ENCODE measurements at places on chromosomes 11 and 22.

DNA sequence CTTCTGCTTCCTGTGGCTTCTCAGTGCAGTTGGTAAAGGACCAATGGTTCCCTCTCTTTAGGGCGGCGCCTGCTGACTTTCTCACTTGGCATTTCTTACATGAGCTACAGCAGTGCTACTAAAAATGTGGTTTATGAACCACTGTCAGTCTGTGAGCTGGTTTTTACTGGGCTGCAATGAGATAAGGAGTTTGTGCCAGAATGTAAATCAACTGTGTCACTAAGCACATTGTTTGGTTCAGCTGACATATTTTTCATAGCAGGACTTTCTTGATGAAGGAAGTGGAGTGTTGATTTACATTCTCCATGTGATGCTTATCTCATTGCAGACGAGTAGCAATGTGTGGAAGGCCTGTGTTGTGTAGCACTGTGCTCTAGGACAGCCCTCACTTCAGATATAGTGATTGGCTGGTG lies 463.3 kb downstream of the SOX6 start:
- DNase-seq = no peak

DNA sequence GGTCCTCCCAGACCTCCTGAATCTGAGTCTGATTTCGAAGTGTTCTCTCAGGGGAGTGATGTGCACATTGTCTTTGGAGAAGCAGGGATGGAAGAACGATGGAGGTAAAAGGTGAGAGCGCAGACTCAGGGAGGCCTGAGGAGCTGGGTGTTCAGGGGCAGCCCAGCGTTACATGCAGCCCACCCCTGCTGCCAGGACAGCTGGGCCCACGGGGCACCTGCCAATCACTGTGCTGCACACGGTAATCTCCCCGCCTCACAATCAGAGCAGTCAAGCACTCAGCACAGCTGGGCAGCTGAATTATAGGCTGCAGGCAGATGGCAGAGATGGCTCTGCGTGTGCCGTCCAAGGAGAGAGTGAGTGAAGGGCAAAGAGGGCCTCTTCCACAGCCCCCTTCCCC lies 17.9 kb upstream of the HTR3A start:
- DNase-seq = no peak

DNA sequence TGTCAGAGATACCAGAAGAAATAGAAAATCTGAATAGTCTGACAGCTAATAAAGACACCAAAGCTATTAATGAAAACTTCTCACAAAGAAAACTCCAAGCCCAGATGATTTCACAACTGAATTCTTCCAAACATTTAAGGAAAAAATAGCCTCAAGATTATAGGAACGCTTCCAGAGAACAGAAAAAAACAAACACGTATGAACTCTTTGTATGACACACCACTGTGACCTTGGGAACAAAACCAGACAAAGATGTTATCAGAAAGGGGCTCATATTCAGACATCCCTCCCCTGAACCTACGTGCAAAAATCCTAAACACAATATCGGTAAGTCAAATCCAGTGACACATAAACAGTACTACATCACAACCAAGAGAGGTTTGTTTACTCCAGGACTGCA lies 23.5 kb downstream of the CERK start:
- no peak for DNase-seq

DNA sequence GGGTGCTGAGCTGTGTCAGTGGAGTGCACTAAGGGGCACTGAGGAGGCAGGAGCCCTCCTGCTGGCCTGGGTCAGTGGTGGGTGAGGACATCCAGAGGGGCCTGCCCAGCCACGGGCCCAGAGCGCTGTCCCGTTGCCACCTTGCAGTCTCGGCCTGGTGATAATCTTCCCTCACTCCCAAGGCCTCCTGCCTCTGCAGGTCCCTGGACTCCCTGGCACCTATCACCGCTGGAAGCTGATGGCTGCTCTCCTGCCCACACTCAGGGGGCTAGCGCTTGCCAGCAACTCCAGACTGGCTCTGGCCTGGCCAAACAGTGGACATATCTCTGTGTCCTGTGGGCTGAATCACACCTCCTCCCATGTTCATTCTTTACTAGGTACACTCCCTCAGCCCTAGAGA lies 86.5 kb upstream of the PITPNB start:
- no peak for DNase-seq

DNA sequence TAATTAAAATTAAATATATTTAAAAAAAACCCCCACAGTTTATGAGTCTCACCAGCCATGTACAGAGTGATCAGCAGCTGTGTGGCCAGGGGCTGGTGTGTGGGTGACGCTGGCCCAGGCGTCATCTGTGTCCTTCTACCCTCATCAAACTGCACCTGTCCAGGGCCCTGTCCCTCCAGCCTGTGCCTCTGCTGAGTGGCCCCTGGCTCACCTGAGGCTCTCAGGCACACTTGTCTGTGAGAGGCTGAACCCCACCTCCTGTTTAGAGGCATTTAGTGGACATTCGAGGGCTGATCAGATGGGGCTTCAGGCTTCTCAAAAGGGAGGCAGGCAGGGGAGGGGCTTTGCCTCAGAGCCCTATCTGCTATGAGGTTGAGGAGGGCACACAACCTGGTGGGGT lies 29.9 kb upstream of the SMIM38 start:
- DNase-seq = no peak
